ENCODE measurements at places on chromosomes 6 and 20.

DNA sequence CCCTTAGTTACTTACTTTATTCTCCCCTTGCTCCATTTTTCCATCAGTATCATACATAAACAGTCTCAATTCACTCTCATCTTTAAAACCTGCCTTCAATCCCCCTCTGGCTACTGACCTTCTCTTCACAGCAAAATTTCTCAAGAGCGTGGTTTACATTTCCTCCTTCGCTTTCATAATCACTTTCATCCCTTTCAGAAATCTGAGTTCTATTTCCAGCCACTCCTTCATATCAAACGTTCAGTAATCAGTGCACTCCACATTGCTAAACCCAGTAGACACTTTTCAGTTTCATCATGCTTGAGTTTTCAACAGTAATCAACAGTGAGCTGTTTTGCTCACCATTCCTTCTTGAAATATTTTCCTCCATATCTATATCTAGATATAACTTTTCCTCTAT lies 176.7 kb upstream of the HSF2 start:
- DNase-seq: no peak

GRCh38 chr6:134822920-134823709 lies 126.8 kb downstream of the ALDH8A1 start:
- DNase-seq: peak; percentile 77

DNA sequence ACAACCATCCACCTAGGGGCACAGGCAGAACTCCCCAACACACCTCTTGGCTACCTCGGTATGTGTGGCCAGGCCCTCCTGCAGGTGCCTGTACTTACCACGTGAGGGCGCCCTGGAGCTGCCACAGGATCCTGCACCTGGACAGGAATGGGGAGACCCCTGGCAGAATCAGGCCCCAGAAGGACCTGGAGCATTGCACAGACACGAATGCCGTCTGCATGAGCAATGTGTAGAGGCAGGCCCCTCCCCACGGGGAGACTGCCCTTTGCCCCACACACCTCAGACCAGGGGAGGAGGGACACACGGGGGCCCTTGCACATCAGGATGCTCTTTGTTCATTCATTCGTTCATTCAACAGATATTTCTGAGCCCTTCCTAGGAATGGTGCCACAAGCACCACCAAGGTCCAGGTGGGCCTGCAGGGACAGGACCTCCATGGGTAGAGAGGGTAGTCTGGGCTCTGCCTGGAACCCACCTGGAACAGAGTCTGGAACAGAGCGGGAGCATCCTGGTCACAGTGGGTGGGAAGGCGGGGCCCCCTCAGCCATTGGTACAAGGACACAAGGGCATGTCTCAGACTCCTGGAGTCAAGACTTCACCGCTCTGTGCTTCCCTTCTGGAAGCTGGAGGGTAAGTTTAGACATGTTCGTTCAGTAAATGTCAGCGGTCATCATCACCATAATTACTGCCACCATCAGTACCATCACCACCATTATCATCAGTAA lies 32.3 kb downstream of the YTHDF1 start:
- peak; percentile 40 for DNase-seq

GRCh38 chr20:57478176-57478575 lies 46.8 kb downstream of the CTCFL start:
- DNase-seq: no peak

- no peak for DNase-seq
Measured at GRCh38 chr20:62481425-62482145, 5.8 kb upstream of the GATA5 start.

GRCh38 chr20:39799366-39799965 lies 837.3 kb downstream of the DHX35 start:
- no peak for DNase-seq

GRCh38 chr6:21181866-21182265 lies 411.7 kb upstream of the SOX4 start:
- DNase-seq: no peak

DNA sequence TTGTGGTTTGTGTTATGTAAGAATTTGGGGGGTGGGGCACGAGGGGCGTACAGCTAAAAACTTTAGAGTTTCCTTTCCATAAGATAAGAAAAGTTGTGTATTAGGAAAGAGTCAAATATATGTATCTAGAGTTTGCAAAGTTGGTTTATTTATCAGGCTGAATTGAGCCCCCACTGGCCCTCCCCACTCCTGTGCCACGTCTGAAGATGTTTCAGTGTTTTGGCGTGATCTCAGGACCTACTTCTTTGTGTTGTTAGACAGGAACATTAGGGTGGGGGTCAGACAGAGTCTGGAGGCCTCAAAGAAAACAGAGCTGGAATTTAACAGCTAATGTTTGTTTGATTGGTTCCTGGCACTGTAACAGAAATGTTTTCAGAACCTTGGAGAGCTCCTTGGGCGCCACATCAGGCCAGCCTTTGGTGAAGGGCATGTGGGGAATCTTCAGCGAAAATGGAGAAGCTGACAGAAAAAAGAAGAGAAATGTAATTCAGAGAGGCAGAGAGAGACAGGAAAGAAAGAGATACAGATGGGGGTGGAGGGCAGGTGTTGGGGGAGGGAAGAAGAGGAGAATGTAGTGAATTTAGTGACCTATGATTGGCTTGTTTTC lies 674 bp downstream of the NRSN1 start:
- no peak for DNase-seq

Data from NCI-H2081 (cell line).